CD4-positive, alpha-beta T cell treated with Interleukin-10 for 1 hour (primary cell): ENCODE measurements at places on chromosomes 13 and 19.
A peak's percentile ranks its signal among the peaks of the same experiment; 100 is the strongest.

GRCh38 chr13:99688776-99689175, 187.5 kb downstream of the TM9SF2 start:
- DNase-seq = no peak

GRCh38 chr19:31678421-31678820, 329.2 kb upstream of the TSHZ3 start:
- DNase-seq = no peak

DNA sequence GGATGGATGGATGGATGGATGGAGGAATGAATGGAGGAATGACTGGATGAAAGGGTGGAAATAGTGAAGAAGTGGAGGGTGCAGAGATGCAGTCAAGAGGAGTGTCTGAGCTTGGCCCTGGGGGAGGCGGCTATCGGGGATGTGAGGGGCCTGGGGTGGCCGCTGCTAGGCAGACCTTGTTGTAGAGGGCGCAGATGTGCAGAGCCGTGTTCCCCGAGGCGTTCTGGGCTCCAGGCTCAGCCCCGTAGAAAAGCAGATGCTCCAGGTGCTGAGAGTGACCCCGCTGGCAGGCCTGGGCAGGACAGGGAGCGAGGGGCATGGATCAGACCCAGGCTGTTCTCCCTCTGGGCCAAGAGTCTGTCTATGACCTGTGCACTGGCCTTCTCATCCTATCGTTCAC, 8.4 kb downstream of the SHANK1 start:
- DNase-seq = no peak

DNA sequence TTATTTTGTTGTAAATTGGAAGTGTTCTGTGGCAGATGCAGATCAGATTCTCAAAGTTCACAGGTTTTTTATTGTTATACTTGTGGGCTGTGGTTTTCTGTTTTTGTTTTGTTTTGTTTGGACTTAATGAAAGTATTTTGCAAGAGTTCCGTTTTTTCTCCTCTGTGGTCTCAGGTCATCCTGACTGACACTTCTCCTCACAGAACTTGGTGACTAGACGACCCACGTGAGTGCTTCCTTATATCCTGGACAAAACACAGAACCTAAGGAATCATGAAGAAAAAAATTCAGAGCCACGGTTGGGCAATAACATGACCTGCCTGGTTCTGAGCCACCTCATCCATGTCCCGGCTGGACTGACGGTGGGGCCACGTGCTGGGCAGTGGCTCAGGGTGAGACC, 2.5 kb upstream of the RFPL4AL1 start:
- no peak for DNase-seq

DNA sequence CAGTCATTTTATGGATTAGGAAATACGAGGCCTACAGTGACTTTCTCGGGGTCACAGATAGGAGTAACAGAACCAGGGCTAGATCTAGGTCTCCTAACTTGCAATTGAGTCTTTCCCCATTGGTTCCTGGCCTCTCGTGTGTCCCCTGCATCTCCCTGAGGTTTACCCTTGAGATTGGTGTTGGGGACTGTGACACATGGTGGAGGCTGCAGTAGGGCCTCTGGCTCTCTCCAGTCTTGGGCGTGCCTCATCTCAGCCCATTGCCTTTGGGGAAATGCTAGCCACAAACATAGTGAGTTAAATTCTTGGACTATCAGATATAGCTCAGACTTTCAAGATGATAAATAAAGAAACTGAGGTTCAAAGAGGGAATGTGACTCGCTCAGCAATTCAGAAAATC, 212.1 kb downstream of the KCNRG start:
- DNase-seq = no peak

GRCh38 chr19:45115809-45116615, 23.0 kb downstream of the PPP1R37 start:
- DNase-seq = no peak

DNA sequence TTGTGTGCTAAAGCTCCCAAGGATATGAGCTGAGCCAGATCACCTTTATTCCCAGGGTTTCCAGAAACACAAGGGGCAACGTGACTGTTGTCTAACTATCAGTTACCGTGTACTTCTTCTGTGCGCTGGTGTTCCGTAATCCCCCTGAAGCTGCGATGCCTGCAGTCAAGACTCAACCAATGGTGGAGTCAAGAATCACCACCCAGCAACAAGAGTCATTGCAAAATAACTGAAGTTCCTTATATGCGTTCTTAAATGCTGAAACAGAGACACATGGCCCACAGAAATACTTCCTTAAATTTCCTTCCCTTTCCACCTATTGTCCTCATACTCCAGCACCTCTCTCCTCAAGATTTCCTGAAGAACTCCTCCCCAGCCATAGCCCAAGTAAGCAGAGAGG, 200.2 kb downstream of the KATNAL1 start:
- DNase-seq = no peak

GRCh38 chr19:28961772-28962500, 251.0 kb downstream of the UQCRFS1 start:
- no peak for DNase-seq

DNA sequence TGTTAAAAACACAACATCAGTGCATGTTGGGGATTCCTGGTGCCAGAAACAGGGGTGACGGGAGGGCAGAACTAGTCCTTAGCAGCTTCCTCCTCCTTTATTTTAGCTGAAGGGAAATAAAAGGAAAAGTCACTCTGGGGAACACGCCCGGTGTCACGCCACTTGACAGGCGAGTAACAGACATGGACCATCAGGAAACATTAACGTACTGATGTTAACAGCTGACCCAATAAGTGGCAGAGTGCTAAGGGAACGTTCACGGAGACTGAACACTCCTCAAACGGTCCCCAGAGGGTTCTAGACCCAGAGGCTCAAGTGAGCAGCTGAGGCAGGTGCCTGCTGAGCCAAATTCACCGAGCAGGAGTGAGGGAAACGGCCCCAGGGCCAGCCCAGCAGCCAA, 13.9 kb upstream of the EIF3G start:
- no peak for DNase-seq

- DNase-seq = no peak
Observed at GRCh38 chr19:35316560-35316959, 12.4 kb upstream of the CD22 start.

GRCh38 chr13:90740099-90740498, 607.4 kb upstream of the MIR17HG start:
- no peak for DNase-seq

DNA sequence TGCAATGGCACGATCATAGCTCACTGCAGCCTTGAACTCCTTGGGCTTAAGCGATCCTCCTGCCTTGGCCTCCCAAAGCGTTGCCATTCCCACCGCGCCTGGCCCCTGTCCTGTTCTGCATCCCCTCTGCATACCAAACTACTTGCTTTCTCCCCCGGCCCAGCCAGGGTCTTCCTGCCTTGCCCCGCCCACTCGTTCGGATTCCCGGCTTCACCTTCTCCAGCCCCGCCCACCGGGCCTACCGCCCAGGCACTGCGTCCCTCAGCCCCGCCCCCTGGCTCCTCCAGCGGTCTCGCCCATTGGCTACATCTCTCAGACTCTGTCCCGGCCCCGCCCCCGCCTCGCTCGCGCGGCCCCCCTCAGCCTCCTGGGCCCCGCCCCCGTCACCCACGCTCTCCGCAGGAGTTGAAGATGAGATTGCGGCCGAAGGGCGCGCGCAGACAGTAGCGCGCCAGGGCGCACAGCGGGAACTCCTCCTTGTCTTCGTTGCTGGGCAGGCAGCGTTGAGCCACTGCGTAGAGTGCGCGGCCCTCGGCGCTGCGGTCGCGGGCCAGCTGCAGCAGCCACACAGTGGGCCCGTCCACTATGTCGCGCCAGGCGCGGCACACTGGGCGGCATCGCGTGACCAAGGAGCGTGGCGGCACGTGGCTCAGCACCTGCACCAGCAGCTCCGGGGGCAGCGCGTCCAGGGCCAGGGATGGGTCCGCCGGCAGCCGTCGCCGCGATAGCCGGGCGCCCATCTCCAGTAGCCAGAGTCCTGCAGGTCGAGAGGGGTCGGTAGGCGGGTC, 19.0 kb downstream of the MRPS12 start:
- peak; percentile 88 for DNase-seq
